ENCODE measurements at places on chromosomes 12 and 14. TPM values are rescaled to one million over a fixed set of nuclear protein-coding genes. Genes with fewer than 3 reads are reported as not detected.

C12orf60 gene
- 3.1 TPM for total RNA-seq

PRKAG1 gene
- 78.3 TPM for total RNA-seq

VRK1 gene
- total RNA-seq: 67.0 TPM

LRIG3 gene
- 0.22 TPM for total RNA-seq

PIWIL1 gene
- total RNA-seq: not detected

FIGNL2 gene
- 0.70 TPM for total RNA-seq

TMEM179 gene
- total RNA-seq: not detected

IQSEC3 gene
- 0.88 TPM for total RNA-seq

RASSF9 gene
- total RNA-seq: not detected

TTC5 gene
- 35.0 TPM for total RNA-seq

CMA1 gene
- not detected for total RNA-seq

KRT78 gene
- total RNA-seq: not detected

KCNH3 gene
- 3.1 TPM for total RNA-seq

LMO3 gene
- not detected for total RNA-seq

PRH2 gene
- not detected for total RNA-seq

CD163L1 gene
- 0.24 TPM for total RNA-seq

RILPL1 gene
- 2.7 TPM for total RNA-seq

EIF2S3B gene
- total RNA-seq: 1.7 TPM

B3GNT4 gene
- 0.15 TPM for total RNA-seq

MAP3K9 gene
- total RNA-seq: 4.0 TPM

HSPB8 gene
- total RNA-seq: not detected

TMTC2 gene
- total RNA-seq: 2.5 TPM

DNAJC22 gene
- not detected for total RNA-seq

OAS2 gene
- 40.1 TPM for total RNA-seq

TM7SF3 gene
- 38.8 TPM for total RNA-seq

FGF23 gene
- total RNA-seq: not detected

DCD gene
- total RNA-seq: not detected

KRT6A gene
- total RNA-seq: not detected

CBX5 gene
- 87.8 TPM for total RNA-seq

Data from CD8-positive, alpha-beta memory T cell (primary cell).